Hematopoietic multipotent progenitor cell treated with erythropoietin and hydrocortisone succinate and interleukin-3 and kit ligand, for 15 days (in vitro differentiated cells): ENCODE measurements at places on chromosomes 2 and 18.

DNA sequence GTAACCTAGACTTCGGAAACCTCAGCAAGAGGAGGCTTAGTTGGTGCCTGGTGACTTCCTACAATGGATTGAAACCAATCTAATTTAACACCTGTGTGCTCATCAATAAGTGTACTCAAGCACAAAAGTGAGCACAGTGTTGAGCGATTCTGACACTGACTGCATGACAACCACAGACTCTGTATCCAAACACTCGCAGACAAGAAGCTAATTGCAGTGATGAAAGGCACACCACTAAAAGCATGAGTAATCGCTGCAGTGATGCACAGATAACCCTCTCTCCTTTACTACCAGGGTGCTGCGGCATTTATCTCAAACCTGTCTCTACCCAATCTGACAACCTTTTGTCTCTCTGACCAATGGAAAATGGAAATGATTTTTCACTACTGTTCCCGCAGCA, 168.1 kb downstream of the AFF3 start:
- DNase-seq: no peak

DNA sequence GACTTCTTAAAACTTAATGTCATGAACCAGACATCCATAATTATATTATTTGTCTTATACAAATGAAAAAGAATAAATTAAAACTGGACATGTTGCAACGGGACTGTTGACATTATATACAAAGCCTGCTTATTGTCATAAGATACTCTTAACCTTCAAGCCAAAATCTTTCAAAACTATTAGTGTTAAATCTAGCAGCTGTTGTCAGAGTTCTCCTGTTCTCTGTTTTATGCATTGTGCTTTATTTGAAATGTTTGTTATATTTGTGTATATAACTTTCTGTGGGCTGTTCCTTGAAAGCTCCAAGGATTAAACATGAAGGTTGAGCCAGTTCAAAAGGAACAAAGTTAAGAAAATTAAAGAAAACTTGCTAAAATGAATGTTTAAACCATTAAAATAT, 335.5 kb upstream of the NT5C1B start:
- DNase-seq: no peak

GRCh38 chr2:11417946-11418585, 47.9 kb downstream of the E2F6 start:
- peak; percentile 58 for DNase-seq

GRCh38 chr18:51988277-51988676, 351.7 kb upstream of the DCC start:
- no peak for DNase-seq

GRCh38 chr2:168220965-168221819, 26.2 kb downstream of the STK39 start:
- DNase-seq: no peak

GRCh38 chr2:170330881-170331280, 152.9 kb downstream of the MYO3B start:
- DNase-seq: no peak

- DNase-seq: peak; percentile 2
Measured at GRCh38 chr2:84077496-84077895, 381.6 kb downstream of the SUCLG1 start.

- DNase-seq: no peak
Measured at GRCh38 chr2:80670763-80671162, 366.2 kb upstream of the LRRTM1 start.
